ENCODE measurements at places on chromosomes 11 and 22.
A peak's percentile ranks its signal among the peaks of the same experiment; 100 is the strongest.

- no peak for ATAC-seq
Measured at GRCh38 chr11:87832211-87832610, 343.0 kb downstream of the RAB38 start.

- ATAC-seq: no peak
Measured at GRCh38 chr11:78972177-78972576, 397.5 kb upstream of the NARS2 start.

GRCh38 chr22:43859621-43860020 lies 2.7 kb downstream of the SULT4A1 start:
- no peak for ATAC-seq

DNA sequence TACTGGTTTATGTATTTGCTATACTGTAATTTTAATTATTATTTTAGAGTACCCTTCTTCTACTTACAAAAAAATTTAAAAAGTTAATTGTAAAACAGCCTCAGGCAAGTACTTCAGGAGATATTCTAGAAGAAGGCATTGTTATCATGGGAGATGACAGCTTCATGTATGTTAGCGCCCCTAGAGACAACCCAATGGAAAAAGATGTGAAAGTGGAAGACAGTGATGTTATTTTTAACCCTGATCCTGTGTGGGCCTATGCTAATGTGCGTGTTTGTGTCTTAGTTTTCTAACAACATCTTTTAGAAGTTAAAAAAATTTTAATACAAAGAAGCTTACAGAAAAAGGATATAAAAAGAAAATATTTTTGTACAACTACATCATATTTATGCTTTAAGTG lies 205.0 kb downstream of the FAM76B start:
- ATAC-seq: peak; percentile 62

DNA sequence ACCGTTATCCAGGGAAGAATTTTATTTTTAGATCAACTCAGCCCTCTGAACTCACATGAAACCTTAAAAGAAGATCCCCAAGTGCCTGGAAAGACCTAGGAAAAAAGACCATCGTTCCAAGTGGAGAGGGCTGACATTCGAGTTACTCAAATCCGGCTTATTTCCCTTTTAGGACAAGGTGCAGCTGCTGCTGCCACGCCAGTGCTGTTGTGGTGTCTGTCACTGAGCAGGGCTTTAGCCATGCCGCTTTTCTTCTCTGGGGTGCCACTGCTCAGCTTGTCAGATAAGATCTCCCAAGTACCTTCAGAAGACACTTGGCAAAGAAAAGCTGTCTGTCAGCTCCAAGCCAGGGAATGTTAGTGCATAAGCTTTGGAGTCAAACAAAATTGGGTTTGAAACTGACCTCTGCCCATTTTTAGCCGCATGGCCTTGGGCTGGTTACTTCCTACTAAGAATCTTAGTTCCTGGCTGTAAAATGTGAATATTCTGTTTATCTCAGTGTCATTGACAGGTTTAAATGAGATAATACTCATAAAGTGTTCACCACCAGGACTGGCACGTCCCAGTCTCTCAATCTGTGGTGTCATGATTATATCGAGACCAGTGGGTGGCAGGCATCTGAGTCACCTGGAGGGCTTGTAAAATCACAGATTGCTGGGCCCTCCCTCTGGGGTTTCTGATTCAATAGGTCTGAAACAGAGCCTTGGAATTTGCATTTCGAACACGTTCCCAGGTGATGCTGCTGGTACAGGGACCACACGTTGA lies 117.5 kb downstream of the PKNOX2 start:
- peak; percentile 64 for ATAC-seq

All from activated T-helper 17 cell treated with anti-CD3 and anti-CD28 coated beads, Interleukin-2, amount 50 U/mL, for 72 hours (primary cell).